ENCODE measurements at places on chromosomes 6 and 20. TPM values are rescaled to one million over a fixed set of nuclear protein-coding genes. Genes with fewer than 3 reads are reported as not detected.

The PEX3 gene
- 17.9 TPM for total RNA-seq

The ADGRG6 gene
- 0.51 TPM for total RNA-seq

DNA sequence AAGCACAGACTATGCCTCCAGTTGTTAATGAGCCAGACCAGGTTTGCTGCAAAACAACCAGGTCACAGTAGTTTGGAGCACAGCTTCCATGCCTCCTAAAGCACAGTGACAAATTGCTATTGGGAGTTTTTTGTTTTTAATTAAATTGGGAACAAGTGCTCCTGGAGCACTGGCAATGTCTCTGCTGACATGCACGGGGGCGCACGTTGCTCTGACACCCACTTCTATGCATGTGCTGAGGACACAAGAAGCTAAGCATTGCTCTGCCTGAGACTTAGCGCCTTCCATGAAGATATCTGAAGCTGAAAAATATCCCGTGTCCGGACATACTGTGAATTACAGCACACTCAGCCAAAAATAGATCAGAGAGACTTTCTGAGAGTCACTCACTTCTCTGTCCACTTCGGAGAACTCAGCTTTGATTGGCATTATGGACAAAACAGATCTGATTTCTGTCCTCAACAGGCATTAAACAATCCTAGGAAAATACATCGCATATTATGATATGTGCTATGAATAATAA is 18.6 kb upstream of the GGTLC1 start:
- H3K36me3 ChIP-seq: no peaks in the 10 kb centered on the region
- H3K4me3 ChIP-seq: no peak overlapping the region
- H3K27me3 ChIP-seq: peaks cover 14% of the 10 kb centered on the region

GRCh38 chr6:166771701-166772100 is 144.7 kb upstream of the RPS6KA2 start:
- no peak overlapping the region for H3K4me3 ChIP-seq
- H3K36me3 ChIP-seq: no peaks in the 10 kb centered on the region
- H3K27ac ChIP-seq: no peak overlapping the region
- H3K27me3 ChIP-seq: peaks cover 11% of the 10 kb centered on the region
- DNase-seq: peak; percentile 80
- H3K4me1 ChIP-seq: no peaks in the 10 kb centered on the region

- peaks cover 4% of the 10 kb centered on the region for H3K36me3 ChIP-seq
- no peaks in the 10 kb centered on the region for H3K27me3 ChIP-seq
- no peak overlapping the region for H3K27ac ChIP-seq
- peaks cover 6% of the 10 kb centered on the region for H3K4me1 ChIP-seq
- DNase-seq: no peak
- no peak overlapping the region for H3K4me3 ChIP-seq
Measured at GRCh38 chr6:2126351-2126750, 119.1 kb downstream of the GMDS start.

The TDRD6 gene
- 0.05 TPM for total RNA-seq

The BTNL2 gene
- not detected for total RNA-seq

The UCKL1 gene
- total RNA-seq: 35.5 TPM

Data from osteocyte (in vitro differentiated cells).